ENCODE measurements at places on chromosomes 3 and 15. TPM values are rescaled to one million over a fixed set of nuclear protein-coding genes. Genes with fewer than 3 reads are reported as not detected.

DNA sequence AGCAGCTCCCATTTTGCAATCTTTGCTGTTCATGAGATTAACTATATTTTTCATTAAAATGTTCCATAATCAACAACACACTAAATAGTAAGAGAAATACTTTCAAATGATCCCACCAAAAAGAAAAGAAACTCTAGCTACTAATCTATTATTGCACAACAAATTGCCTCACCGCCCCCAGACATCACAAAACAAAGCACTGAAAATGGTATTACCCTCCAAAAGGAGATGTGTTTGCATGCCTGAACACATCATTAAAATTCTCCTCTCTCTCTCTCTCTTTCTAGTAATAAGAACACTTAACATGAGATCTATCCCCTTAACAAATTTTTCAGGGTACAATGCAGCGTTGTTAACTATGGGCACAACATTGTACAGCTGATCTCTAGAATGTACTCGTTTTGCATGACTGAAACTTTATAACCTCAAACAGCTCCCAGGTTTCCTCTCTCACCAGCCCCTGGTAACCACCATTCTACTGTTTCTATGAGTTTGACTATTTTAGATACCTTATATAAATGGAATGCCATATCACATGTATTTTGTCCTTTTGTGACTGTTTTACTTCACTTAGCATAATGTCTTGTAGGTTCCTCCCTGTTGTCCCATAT is 33.1 kb downstream of the WNT5A start:
- H3K27me3 ChIP-seq, result no peaks in the 10 kb centered on the region
- H3K27ac ChIP-seq, result no peak overlapping the region
- H3K4me1 ChIP-seq, result no peaks in the 10 kb centered on the region
- no peak for DNase-seq
- H3K4me3 ChIP-seq, result no peak overlapping the region

GRCh38 chr15:81897057-81897677 is 148.7 kb downstream of the MEX3B start:
- H3K4me3 ChIP-seq, result no peak overlapping the region
- peaks cover 5% of the 10 kb centered on the region for H3K27me3 ChIP-seq
- H3K27ac ChIP-seq, result no peak overlapping the region
- no peaks in the 10 kb centered on the region for H3K36me3 ChIP-seq

DNA sequence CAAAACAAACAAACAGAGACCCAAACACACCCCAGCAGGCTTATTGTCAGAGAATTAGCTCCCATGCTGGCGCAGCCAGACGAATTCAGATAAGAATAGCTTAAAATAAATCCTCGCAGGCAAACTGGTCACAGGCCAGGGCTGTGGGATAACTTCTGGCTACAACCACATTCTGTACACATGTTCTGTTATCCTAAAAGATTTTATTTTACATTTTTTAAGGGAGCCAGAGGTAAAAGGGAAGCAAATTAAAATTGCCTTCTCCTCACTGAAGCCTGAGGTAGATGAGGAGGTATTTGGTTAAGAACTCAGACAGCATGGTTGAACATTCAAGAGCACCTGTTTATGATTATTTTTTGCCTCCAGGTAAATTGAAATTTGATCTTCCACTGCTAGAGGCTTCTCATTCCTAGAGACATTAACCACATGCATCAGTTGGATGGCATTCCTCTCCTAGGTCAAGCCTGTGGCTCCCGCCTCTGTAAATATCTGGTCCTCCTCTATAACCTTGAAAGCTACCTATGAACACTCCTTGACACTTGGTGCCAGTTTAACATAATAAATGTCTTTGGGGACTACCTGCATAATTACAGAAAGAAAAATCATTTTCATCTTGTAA is 190.3 kb downstream of the SATB1 start:
- peaks cover 6% of the 10 kb centered on the region for H3K4me1 ChIP-seq
- no peaks in the 10 kb centered on the region for H3K36me3 ChIP-seq
- peaks cover 23% of the 10 kb centered on the region for H3K27me3 ChIP-seq
- no peak for DNase-seq
- H3K27ac ChIP-seq, result no peak overlapping the region

GRCh38 chr3:177811835-177812234 is 614.6 kb upstream of the TBL1XR1 start:
- no peaks in the 10 kb centered on the region for H3K27me3 ChIP-seq
- DNase-seq, result no peak
- peaks cover 11% of the 10 kb centered on the region for H3K4me1 ChIP-seq

DNA sequence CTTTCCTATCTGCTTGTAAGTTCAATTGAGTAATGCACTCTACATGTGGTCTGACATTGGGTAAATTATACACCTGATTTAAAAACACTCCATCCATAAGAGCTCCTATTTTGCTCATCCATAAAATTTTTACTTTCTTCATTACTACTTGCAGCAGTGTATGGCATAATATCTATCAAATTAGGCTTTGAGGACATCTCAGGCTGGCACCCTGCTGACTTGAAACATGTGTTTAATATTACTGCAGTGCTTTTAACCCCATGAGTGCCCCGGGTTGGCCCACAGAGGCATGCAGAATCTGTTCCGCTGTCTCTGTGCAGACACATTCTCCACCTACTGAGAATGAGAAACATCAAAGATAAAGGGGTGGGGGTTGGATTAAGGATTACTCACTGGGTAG is 249.9 kb upstream of the DNAJC19 start:
- H3K4me1 ChIP-seq, result no peaks in the 10 kb centered on the region
- no peaks in the 10 kb centered on the region for H3K27me3 ChIP-seq
- no peak for DNase-seq

GRCh38 chr3:156601497-156601896 is 46.6 kb upstream of the SSR3 start:
- DNase-seq, result no peak
- H3K27me3 ChIP-seq, result peaks cover 11% of the 10 kb centered on the region
- no peak overlapping the region for H3K27ac ChIP-seq
- H3K4me1 ChIP-seq, result peaks cover 19% of the 10 kb centered on the region
- H3K4me3 ChIP-seq, result no peak overlapping the region

The ADAMTSL3 gene
- not detected for total RNA-seq

The NR2F2 gene
- not detected for total RNA-seq

GRCh38 chr3:160400030-160400701 is 716 bp downstream of the SMC4 start:
- H3K4me3 ChIP-seq, result peak overlapping the region; percentile 98
- peak overlapping the region; percentile 98 for H3K27ac ChIP-seq
- peaks cover 49% of the 10 kb centered on the region for H3K36me3 ChIP-seq
- peak; percentile 46 for DNase-seq

DNA sequence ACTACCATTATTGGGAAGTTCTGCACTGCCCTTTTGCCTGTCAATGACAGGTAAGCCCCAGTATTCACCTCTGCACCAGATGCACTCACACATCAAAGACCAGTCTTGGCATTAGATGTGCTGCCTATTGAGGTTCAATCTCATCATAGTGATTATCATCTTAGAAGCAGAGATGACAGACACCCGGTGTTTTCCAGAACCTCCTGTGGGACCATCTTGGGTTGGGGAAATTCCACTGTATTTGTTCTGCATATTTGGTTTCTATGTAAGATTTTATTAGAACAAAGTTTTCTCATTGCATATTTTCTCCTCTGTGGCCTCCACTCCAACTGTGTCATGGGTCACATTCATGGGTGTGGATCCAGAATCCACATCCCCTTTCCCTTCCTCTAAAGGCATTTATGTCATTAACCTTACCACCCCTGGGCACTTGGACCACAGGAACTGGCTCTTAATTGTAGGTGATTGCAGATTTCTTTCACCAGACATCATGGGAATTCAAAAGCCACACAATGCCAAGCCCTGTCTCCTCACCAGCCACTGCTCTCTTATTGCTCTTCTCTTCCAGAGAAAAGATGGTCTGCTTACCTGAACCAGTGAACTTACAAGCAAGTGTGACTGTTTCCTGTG is 31.2 kb downstream of the PLA1A start:
- DNase-seq, result no peak
- H3K4me3 ChIP-seq, result no peak overlapping the region
- H3K36me3 ChIP-seq, result no peaks in the 10 kb centered on the region
- peak overlapping the region; percentile 77 for H3K27ac ChIP-seq
- H3K4me1 ChIP-seq, result peaks cover 41% of the 10 kb centered on the region

- no peaks in the 10 kb centered on the region for H3K4me1 ChIP-seq
- no peak overlapping the region for H3K27ac ChIP-seq
- no peak for DNase-seq
- no peaks in the 10 kb centered on the region for H3K36me3 ChIP-seq
These were observed 635.0 kb downstream of the ZIC1 start for GRCh38 chr3:148044151-148044550.

The ECT2 gene
- total RNA-seq, result 48.2 TPM

- H3K4me3 ChIP-seq, result no peak overlapping the region
- DNase-seq, result no peak
- no peak overlapping the region for H3K27ac ChIP-seq
- peaks cover 13% of the 10 kb centered on the region for H3K36me3 ChIP-seq
- no peaks in the 10 kb centered on the region for H3K4me1 ChIP-seq
These were observed 57.2 kb downstream of the SLC15A2 start for GRCh38 chr3:121951291-121951919.

DNA sequence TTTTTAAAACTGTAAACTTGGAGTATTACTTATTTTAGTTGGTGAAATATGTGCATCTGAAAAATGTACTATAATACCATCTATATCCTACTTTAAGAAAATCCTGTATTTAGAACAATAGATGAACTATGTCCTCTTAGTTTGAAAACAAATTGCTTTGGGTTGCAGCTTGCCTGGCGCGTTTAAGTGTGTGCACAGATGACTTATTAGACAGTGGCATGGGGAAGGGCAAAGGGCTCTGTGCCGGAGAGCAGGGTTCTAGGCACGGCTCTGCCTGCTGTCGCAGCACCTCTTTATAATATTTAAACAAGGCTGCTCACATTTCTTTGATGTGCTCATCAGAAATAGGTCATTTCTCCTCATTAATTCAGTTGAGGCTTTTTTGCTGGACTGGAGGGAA is 10.0 kb downstream of the PXK start:
- H3K4me1 ChIP-seq, result peaks cover 23% of the 10 kb centered on the region
- no peak overlapping the region for H3K4me3 ChIP-seq
- DNase-seq, result no peak
- H3K36me3 ChIP-seq, result peaks cover 18% of the 10 kb centered on the region
- H3K27ac ChIP-seq, result no peak overlapping the region
